ENCODE measurements at places on chromosomes 6 and 20.

- no peak for DNase-seq
Measured at GRCh38 chr6:55379471-55379870, 52.2 kb downstream of the GFRAL start.

DNA sequence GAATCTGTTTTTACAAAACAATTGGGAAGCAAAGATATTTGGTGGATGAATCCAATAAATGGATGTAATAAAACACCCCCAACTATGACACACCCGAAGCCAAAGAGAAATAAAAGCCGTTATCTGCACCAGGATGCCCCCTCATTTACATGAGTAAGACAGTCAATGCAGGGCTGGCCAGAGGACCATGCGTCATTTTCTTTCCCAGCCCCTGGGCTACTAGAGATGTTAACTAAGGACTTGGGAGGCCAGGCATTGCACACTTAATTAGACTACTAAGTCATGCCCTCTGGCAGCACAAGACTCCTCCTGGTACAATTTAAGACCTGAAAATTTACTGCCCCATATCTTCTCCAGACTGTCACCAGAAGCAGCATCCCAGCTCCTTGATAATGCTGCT, 3.2 kb downstream of the LEMD2 start:
- DNase-seq: no peak

DNA sequence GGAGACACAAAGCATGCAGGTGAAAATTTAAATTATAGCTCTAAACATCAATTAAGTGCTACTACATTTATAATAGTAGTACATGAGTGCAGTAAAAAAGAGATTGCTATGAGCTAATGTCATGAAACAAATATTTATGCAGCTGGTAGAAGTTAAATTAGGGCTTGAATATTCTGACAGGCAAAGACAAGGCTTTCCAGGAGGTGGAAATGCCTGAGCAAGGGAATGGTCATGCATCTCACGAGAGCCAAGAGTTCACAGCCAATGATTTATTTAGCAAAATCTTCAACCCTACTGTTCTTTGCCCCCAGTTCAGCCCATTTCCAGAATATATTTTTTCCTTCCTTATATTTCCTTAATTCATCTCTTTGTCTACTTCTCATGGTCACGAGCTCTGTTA, 128.9 kb downstream of the HIVEP2 start:
- no peak for DNase-seq

DNA sequence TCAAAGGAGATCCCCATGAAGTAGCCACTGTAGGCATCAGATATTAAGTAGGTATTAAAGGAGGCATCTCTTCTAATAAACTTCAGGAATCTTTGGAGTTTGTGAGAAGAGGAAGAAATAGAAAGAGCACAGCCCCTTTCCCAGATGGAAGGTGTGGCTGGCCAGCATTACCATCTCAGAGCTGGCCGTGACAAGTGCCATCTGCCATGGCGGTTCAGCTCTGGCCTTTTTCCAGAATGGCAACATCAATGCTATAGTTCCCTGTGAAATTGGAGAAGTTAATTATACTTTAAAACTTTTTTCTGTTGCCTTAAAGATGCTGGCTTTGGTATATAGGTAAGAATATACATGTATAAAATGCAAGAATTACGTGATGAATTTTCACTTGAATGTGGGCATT, 51.9 kb upstream of the MCUR1 start:
- no peak for DNase-seq

DNA sequence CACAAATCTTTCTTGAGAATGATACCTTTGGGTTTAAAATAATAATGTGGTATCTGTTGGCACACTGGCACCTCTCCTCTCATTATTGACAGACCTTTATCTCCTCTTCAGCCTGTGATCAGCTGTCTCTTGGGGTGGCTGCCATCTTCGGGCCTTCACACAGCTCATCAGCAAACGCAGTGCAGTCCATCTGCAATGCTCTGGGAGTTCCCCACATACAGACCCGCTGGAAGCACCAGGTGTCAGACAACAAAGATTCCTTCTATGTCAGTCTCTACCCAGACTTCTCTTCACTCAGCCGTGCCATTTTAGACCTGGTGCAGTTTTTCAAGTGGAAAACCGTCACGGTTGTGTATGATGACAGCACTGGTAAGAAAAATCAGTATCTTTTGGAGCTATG, 232.8 kb downstream of the GRIK2 start:
- DNase-seq: no peak

DNA sequence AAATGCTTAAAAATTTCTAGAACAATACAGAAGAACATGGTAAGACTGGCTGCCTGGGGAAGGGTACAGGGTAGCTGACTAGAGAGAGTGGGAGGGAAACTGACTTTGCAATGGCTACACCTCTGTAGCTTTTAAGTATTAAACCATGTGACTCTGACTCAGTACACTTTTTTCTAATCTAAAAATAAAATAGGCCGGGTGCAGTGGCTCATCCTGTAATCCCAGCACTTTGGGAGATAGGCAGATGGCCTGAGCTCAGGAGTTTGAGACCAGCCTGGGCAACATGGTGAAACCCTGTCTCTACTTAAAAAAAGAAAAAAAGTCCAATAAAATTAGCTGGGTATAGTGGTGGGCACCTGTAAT, 18.5 kb downstream of the ATP9A start:
- DNase-seq: no peak

DNA sequence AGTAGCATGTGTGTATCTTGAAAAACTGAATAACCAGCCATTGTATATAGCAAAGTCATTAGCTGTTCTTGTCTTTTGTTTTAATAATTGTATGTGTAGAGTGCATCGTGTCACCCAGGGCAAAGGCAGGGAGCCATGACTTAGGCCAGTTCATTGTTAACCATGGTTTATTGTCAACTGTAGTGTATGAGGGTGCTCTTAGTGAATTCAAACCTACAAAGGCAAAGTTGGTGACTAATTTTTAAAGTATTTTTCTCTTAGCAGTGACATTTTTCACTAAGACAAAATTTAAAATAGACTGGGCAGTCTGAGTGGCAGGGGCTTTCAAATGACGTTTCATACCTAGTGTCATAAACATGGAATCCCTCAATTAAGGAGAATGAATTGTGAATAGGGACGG, 79.0 kb downstream of the TULP4 start:
- DNase-seq: no peak

GRCh38 chr6:127855542-127856159, 45.2 kb downstream of the THEMIS start:
- peak; percentile 5 for DNase-seq

DNA sequence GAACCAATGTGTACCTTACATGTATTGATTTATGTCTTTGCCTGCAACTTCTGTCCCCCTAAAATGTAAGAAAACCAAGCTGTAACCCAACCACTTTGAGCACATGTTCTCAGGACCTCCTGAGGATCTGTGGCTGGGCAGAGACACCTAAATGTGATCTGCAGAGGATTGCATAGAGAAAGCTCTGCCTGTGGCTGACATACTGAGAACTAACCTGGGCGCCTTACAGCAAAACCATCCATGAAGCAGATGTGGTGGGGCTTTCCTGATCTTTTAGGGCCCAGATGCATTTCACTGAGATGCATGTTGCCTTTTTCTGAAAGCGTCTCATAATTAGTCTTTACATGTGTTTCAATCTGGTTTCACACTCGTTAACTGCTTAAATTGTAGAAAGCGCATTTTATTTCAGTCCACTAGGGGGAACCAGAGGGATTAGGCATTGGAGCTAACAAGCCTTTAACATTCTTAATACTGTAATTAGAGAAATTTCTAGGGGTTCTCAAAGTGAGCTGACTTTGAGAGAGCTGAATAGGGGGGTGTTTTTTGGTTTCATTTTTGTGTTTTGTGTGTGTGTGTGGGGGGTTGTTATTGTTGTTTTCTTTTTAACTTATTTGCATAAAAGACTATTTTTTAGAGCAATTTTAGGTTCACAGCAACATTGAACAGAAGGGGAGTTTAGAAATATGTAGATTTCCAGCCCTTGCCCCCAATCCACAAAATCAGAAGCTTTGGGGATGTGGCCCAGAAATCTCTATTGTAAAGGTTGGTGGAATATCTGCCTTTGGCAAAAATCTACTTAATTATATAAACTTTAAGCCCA, 50.9 kb upstream of the FAM184A start:
- DNase-seq: no peak

GRCh38 chr6:127570739-127571389, 6.1 kb upstream of the C6orf58 start:
- no peak for DNase-seq

- DNase-seq: no peak
Measured at GRCh38 chr6:23654745-23655144, 471.3 kb upstream of the NRSN1 start.

DNA sequence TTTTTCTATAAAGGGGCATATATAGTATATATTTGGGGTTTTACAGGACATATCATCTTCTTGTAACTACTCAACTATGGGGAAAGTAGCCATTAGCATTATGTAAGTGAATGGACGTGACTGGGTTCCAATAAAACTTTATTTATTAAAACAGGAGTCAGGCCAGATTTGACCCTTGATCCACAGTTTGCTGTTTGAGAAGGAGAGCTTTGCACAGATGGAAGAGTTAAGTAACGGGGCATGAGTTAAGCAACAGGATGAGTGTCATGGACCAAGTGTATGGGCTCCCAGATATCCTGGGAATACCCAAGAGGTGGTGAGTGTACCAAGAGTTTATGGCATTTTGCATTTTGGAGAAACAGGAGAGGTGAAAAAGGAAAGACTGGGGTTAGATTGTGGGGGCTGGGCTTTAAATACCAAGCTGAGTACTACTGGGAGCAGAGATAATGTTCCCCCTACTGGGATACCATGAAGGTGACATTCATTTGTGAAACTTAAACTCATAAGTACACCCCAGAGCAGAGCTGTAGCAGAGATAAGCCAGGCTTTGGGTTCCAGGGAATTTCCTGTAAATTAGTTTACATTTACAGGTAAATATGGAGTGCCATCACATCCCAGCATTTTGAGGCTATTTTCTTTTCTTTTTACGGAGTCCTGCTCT, 18.5 kb upstream of the SCUBE3 start:
- no peak for DNase-seq

GRCh38 chr6:105867277-105867676, 218.9 kb upstream of the PRDM1 start:
- no peak for DNase-seq

DNA sequence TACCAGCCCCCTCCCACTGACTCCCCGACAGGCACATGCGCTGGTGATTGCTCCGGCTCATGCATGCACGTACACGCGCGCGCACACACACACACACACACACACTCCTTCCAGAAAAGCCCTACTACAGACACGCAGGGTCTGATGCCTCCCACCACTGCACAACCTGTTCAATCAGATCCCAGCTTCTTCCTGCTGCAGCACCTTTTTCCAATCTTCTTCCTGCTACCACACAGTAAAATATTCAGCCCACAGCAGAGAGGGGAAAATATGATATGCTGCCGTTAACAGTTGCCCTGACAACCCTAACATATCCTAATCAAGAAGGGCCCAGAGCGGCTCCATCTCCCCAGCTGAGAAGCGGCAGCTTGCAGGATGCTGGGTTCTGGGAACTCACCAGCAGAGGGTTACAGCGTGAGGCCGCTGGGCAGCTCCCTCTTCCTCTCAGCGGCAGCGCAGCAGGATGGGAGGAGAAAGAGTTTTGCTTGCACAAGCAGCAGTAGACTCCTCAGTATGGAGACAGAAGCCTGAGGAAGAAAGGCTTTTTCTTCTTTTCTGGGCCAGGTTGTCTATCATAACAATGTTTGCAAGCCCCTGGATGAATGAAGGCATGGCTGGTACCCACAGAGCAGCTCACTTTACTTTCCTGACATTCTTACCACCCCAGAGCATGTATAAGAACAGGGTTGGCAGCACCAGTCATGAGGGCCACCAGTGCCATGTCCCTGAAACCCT, 23.9 kb downstream of the MAP7 start:
- DNase-seq: no peak

DNA sequence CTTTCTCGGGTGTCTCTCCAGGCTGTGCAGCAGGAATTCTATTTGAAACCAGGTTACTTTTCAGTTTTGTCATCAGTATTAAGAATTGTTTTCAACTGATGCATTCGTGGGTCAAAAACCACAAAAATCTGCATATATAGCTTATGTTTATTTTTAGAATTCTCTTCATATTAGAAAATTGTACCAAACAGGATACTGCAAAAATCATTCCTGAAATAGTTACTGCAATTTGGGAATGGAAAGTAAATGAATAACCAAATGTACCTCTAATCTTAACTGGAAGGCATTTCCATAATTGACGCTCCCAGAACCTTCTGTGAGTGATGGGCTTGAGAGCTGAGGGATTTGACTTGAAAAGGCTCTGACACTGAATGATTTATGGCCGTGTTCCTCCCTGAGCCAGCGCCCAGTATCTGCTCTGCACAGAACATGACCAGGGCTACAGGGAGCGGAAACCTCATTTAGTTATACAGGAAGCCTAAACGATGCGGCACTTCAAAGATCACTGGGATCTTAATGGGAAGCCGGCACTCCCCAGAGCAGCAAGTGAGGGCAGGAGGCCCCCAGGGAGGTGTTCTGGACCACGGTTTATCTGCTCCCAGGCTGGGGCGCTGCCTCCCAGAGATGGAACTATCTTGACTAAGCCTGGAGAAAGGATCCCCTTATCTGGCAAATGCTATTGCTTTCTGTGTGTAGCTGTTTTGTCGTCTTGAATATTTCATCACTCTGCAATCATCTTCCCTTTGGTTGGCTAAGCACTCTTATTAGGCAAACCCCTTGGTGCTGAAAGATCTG, 446.0 kb downstream of the QKI start:
- DNase-seq: no peak

GRCh38 chr6:21462519-21462852, 131.1 kb upstream of the SOX4 start:
- no peak for DNase-seq

DNA sequence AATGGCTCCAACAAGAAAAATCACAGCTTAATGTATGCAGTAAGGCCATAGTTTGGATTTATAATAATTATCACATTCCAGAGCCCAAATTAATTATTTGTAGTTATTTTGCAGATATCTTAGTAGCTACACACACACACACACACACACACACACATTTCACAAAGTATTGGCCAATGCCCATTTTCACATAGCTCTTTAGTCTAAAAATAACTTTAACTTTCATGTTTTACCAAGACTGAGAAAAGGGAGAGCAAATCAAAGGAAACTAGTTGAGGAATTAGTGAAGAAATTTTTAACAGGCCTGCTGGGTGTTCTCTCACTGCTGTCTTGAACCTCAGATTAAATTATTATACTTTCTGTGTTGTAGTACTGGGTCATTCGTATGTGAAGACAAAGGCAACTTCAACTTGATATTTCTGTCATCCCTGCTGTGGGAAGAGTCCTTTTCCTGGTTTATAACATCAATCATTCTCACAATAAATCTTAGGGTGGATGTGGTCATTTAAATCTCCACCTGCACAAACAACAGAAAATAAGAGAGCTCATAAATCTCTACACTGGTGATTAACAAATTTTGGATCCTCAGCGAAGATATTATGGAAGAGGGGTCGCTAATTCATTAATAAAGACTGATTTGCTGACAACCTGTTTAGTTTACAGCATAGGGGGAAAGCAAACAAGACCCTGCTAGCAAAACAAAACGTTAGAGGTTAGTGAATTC, 1.6 kb upstream of the TCF21 start:
- DNase-seq: no peak
